ENCODE measurements at places on chromosomes 1 and 21.
A peak's percentile ranks its signal among the peaks of the same experiment; 100 is the strongest.

GRCh38 chr1:160367516-160367900, 637 bp downstream of the NHLH1 start:
- no peak for DNase-seq

- no peak for DNase-seq
These were observed 205.0 kb downstream of the GPR52 start for GRCh38 chr1:174652569-174653280.

GRCh38 chr1:71294178-71294577, 213.3 kb upstream of the ZRANB2 start:
- no peak for DNase-seq

GRCh38 chr1:27689423-27690173, 17.6 kb upstream of the IFI6 start:
- peak; percentile 38 for DNase-seq

GRCh38 chr21:35329940-35330660, 281.0 kb upstream of the RUNX1 start:
- DNase-seq, result no peak

GRCh38 chr1:201999625-202000238, 10.7 kb upstream of the ELF3 start:
- peak; percentile 67 for DNase-seq

DNA sequence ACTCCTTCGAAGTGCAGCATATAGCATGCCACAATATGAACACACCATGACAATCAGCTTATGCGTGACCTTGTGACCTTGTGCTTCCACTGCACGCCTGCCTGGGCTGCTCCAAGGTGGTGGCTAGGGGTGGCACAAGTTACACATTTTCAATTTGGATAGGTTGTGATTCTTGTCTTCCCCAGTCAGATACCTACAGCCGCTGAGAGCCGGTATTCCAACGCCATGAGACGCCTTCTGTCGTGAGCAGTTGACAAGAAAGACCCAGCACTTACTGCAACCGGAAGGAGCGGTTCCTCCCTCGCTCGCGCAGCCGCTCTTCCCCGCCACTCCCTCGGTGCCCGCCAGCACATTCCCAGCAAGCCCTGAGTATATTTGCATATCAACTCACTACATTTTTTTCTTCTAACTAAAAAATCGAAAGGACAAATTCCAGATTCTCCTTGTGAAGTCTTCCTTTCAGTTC, 359 bp upstream of the RNU11 start:
- peak; percentile 86 for DNase-seq

DNA sequence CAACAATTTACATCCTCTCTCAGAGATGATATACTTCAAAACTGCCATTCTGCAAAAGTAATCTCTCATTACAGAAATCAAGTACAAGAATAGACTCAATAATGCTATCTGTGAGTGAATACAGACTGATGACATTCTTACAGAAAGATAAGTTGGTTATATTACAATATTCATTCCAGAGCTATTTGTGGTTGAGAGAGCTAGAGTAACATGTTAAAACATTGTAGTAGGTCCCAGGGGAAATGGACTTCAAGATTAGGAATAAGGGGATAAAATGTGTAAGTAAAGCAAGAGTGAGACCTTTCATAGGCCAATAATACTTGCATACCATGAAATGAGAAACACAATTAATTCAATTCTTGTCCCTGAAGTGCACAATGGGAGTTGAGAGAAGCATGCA, 1.5 kb downstream of the F13B start:
- DNase-seq, result no peak

DNA sequence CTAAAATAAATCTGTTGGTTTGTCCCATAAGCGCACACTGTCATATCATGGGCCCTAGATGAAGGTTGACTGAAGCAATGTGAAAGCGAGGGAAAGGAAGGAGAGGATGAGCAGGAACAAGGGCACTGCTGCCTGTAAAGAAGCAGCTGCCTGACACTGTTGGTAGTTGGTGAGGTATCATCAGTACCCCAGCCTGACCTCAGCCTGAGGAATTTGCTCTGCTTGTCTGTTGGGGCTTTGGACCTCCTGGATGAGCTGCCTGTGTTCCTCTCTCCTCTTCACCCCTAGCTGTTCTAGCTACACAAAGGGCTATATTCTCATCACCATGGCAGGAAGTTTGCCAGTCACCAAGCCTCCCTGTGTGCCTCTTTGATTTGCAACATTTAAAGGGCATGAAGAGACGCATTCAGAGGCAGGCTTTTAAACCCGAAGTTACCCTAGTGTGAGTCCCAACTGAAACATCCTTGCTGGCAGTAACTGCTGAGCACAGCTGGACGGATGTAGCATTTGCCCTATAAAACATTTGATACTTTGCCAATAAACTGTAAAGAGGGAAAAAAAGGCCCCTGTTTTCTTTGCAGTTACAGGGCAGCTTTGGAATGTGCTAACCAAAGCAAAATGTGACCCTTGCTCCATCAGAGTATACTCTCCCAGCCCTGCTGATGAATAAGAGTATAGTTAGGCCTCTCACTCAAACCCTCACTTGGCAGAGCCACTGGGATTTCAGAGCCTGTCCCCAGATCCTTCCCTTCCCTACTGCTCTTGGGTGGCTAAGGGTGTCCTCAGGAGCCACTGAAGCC, 22.2 kb upstream of the SPATA6 start:
- DNase-seq, result no peak

DNA sequence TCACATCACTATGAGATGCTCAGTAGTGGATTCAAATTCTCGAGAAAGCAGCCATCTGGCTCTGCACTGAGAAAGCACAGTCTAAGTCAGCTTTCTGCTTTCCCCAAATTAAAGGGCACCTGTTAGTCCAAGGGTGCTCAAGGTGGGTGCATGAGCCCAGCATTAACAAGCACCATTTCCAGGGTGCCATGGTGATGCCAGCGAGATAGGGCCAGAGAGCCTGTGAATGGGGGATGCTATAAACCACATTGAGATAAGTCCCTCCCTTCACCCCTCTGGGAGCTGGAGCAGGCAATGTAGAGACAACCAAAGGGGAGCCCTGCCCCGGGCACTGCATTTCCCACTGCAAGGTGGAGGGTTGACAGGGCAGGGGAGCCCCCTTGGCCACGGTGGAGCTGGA, 568.2 kb downstream of the AJAP1 start:
- DNase-seq, result no peak

DNA sequence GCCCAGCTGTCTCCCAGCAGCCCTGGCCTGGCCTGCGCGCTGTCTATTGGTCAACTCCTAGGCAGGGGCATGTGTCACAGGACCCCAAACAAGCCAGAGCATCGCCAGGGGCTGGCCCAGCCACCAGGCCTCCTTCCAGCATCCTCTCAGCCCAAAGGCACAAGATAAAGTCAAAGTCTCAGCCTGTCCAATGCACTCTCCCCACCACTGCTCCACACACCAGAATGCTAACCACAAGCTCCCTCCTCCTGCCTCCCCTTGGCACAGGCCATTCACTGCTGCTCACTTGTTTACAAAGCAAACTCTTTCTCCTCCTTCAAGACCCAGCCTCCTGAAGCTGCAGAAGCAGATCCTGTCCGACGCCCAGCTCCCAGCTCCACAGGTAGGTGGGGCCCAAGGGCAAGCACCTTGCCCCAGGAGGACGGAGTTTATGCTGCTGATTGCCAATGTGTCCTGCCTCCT, 133.4 kb downstream of the DMRTB1 start:
- no peak for DNase-seq

- no peak for DNase-seq
These were observed 1.7 kb downstream of the CLDN14 start for GRCh38 chr21:36478207-36478701.

DNA sequence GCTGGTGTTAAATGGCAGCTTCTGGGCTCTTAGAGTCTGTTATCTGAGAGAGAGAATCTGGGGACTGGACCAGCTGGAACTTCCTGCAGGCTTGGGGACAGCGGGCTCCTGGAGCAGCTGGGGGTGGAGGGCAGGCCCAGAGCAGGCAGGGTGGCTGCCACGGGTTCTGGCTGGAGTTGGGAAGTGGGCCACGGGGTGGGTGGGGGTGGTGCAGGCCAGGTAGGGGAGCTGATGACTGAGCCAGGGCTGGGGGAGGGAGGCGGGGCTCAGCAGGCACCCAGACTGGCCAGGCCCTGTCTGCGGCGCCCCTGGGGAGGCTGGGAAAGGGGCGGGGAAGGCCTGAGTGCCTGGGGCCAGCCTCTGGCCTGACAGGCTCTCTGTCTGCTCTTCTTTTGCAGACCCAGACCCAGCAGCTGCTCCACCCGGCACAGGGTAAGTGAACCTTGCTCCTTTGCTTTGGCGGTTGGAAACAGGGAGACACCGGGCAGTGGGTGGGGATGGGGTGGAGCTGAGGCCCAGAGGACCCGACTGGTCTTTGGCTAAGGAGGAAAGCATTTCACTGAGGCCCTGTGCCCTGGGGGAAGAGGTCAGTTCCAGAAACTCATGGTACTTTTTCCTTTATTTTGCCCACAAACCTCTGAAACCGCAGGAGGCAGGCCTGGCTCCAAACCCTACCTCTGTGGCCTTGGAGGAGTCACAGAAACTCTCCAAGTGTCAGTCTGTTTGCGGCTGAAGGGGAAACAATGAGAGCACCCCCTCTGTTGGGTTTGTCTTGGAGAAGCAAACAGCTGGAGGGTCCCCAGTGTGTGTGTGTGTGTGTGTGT, 48.8 kb downstream of the ARHGEF10L start:
- no peak for DNase-seq

GRCh38 chr1:31877544-31877943, 60.6 kb downstream of the PTP4A2 start:
- no peak for DNase-seq

- no peak for DNase-seq
These were observed 6.6 kb downstream of the CFAP141 start for GRCh38 chr1:154199563-154199879.

DNA sequence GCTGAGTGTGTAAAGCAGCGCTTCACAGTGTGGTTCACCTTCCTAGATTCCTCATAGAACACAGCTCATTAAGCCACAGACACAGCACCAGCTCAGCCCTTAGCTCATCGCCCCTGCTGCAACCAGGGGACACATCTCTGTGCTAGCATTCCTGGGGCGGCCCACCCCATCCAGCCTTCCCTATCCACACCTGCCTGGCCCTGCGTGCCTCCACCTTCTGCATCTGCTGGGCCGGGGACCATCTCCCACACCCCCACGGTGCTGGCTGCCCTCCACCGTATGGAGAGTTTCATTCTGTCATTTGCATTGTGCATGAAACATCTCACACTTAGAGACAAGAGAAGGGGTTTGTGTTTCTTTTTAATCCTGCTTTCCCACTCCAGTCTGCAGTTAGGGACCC, 35.8 kb upstream of the PRSS38 start:
- DNase-seq, result no peak

DNA sequence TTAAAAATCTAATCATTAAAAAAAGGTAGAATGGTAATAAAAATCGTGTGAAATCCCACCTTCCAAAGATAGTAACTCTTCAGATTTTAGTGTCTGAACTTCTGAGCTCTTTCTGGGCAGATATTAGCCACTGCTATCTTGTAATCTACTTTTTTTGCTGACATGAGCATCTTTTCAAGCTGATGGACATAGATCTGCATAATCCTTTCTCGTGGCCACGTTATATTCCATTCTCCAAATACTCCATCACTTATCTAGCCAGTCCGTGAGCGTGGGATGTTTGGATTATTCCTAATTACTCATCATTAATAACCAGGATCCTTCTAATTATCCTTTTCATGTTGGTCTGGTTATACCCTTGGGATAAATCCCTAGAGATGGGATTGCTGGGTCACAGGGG, 254.2 kb upstream of the VAMP3 start:
- DNase-seq, result no peak

- DNase-seq, result no peak
These were observed 227.3 kb upstream of the ADGRL2 start for GRCh38 chr1:81573458-81573857.

DNA sequence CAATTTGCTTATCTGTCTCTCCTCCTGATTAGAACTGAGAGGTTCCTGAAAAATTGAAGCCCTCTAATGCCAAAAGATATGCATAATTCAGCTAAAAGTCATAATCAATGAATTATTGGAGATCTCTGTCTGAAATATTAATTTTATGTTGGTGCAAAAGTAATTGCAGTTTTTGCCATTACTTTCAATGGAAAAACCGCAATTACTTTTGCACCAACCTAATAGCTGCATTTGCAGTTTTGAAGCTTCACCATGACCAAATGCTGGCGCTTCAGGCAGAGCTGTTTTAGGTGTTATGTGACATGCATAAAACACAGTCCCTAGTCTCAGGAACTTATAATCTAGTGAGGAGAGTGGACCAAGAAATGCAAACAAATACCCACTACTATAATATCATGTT, 29.7 kb upstream of the FASLG start:
- no peak for DNase-seq

DNA sequence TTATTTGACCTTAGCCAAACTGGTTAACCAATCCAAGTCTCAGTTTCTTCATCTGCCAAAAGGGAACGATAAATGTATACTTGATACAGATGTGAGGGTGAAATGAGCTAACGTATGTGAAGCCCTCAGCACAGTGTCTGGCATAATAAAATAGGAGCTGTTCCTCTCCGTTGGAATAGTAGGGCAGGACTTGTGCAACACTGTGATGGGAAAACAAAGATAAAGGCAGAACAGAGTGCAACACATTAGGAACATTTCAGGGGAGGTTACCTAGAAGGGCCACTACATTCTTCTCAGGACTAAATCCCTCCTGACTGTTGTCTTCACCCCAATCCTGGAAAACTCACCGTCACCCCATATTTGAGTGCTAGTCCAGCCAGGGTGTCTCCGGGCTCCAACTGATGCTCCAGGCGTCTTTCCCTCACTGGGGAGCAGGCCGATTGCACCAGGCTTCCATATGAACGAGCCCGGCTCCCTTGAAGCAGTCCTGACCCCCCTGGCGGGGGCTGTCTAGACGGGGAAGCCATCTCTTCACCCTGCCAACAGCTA, 896 bp downstream of the LYSMD1 start:
- DNase-seq, result no peak

- DNase-seq, result no peak
These were observed 4.0 kb upstream of the EXTL1 start for GRCh38 chr1:26017606-26018005.

DNA sequence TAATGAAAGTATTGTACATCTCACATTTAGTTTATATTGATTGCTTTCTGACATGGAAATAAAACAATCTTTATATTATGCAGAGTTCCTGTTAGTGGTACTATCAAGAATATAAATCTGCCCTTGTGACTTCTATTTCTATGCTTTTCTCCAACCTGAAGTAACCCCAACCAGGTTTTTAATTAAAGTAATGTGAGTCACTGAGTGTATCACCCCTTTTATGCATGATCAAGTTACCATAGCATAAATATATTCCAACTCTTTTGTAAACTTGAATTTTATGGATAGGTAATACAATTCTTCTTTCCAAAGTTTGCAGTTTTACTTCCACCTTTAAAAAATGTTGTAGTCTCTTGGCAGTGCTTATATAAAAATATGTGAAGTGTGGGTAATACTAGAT, 532.3 kb downstream of the USP25 start:
- DNase-seq, result no peak

DNA sequence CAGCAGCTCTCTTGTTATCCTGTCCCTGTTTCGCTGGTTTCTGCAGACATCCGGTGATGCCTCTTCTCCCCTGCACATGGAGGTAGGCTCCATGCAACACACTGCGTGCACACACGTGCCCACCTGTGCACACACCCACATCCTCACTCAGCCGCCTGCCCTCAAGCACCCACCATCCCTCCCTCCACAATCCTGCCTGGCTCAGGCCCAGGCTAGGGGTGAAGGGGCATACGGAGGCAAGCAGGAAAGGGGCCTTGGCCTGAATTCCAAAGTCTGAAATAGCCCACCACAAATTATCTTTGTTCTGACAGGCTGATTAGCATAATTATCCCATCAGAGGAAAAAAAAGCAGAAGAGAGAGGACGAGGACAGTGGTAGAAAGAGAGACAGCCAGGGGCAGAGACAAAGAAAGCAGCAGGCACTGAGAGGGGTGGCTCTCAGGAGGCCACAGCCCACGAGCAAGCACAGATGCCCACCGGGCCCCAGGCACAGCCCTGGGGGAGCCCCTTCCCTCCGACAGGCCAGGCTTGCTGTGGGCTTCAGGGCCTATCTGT, 73.2 kb downstream of the GRIK3 start:
- DNase-seq, result no peak

Measured in GM10248 (cell line).